Activated T-cell treated with anti-CD3 and anti-CD28 coated beads, Interleukin-2, amount 50 U/mL, for 72 hours (primary cell): ENCODE measurements at places on chromosomes 7 and 10. TPM values are rescaled to one million over a fixed set of nuclear protein-coding genes. Genes with fewer than 3 reads are reported as not detected.

The NCF1 gene
- 3.8 TPM for total RNA-seq

- peaks cover 7% of the 10 kb centered on the region for H3K4me1 ChIP-seq
- no peak overlapping the region for H3K27ac ChIP-seq
- no peaks in the 10 kb centered on the region for H3K36me3 ChIP-seq
- H3K27me3 ChIP-seq: no peaks in the 10 kb centered on the region
- H3K4me3 ChIP-seq: no peak overlapping the region
- DNase-seq: no peak
Measured at GRCh38 chr7:128842674-128843641, 12.8 kb downstream of the FLNC start.

The SLC26A5 gene
- not detected for total RNA-seq

DNA sequence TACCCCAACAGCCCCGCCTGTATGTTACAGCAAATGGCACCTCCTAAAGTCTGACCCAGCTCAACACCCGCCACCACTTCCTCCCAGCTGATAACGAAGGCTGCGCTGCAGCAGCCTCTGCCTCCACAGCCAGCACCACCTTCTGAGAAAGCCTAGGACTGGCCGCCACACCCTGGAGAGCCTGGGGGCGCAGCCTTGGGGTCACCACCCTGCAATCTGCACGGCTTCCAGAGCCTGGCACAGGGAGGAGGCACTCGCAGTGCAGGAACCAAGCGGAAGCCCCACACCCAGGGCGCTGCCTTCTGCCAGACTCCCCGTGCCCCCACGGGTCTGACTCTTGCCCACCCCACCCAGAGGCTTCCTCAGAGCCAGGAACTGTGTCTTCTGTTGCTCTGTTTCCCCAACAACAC lies 112.5 kb downstream of the MAD1L1 start:
- peak; percentile 52 for DNase-seq
- H3K36me3 ChIP-seq: no peaks in the 10 kb centered on the region
- peak overlapping the region; percentile 24 for H3K4me3 ChIP-seq
- H3K4me1 ChIP-seq: peaks cover 12% of the 10 kb centered on the region

The MCM10 gene
- total RNA-seq: 53.2 TPM

The FZD8 gene
- 0.50 TPM for total RNA-seq
